Esophagus squamous epithelium (tissue), 5 donors: ENCODE measurements at places on chromosomes 5 and 9.
A peak's percentile ranks its signal among the peaks of the same experiment; 100 is the strongest.

DNA sequence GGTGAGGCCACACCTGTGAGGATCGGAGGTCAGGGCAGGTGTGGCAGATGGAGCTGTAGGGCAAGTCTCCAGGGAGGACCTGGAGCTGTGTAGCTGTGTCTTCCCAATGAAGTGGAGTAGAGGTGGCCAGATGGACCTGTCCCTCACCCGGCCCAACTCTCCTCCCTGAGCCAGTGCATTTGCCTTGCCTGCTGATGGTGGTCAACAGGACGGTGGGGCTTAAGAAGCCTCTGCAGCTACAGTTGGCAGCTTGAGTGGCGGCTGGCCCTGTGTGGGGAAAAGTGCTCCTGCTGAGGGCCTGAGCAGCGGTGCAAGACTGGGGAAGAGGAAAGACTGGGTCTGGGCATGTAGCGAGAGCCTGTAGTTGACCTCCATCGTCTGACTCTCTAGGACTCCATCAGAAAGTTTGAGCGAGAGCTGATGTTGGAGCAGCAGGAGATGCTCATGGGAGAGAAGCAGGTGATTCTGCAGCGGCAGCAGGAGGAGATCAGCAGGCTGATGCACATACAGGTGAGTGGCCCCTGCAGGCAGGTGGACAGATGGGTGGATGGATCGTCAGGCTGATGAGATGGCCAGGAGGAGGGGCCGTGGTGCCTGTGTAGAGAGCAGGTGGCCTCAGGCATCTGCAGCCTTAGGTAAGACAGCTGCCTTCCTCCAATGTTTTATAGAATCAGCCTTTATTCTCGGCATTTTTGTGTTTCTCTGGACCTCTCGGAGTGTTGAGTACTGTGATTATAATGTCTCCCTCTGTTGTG is 24.9 kb downstream of the PITX1 start:
- no peaks in the 10 kb centered on the region for H3K27me3 ChIP-seq

- peak within 1 kb of the TSS; percentile 75 for H3K4me3 ChIP-seq
- H3K27ac ChIP-seq: peak within 1 kb of the TSS; percentile 89
- peaks cover 32% of the 10 kb centered on the region for H3K4me1 ChIP-seq
- no peaks in the 10 kb centered on the region for H3K36me3 ChIP-seq
- no peaks in the 10 kb centered on the region for H3K27me3 ChIP-seq
These were observed at the start of gene SNX18 for GRCh38 chr5:54517512-54518145. TSS of gene SNX18 (plus strand) at chr5:54517759. CDS start at chr5:54517953, 194 bp downstream.

GRCh38 chr9:27198190-27198589 is 89.2 kb downstream of the TEK start:
- DNase-seq: no peak
- H3K27ac ChIP-seq: no peak overlapping the region
- H3K27me3 ChIP-seq: no peaks in the 10 kb centered on the region
- H3K4me3 ChIP-seq: no peak overlapping the region
- no peaks in the 10 kb centered on the region for H3K4me1 ChIP-seq
- no peaks in the 10 kb centered on the region for H3K36me3 ChIP-seq

DNA sequence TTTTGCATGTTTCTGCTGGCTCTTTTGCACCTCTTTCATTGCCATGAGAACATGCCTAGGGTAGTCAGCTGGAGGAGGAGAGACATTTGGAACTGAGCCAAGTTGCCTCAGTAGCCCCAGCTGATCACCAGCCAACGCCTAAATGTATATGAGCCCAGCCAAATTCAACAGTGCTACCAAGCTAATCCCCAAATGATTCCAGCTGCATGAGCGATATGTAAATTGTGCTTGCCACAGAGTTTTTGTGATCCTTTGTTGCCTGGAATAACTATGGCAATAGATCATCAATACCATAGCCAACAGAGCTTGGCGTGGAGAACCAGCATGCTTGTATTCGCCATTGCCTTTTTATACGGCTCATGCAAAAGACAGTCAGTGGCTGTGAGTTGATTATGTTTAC is 110.5 kb downstream of the PRDM6 start:
- H3K36me3 ChIP-seq: no peaks in the 10 kb centered on the region
- DNase-seq: no peak
- H3K4me3 ChIP-seq: no peak overlapping the region

GRCh38 chr9:19379697-19380046 is 364 bp downstream of the RPS6 start:
- no peak for DNase-seq
- peak overlapping the region; percentile 89 for H3K27ac ChIP-seq
- peak overlapping the region; percentile 87 for H3K4me3 ChIP-seq
- no peaks in the 10 kb centered on the region for H3K27me3 ChIP-seq
- peaks cover 12% of the 10 kb centered on the region for H3K4me1 ChIP-seq

- H3K36me3 ChIP-seq: no peaks in the 10 kb centered on the region
- H3K4me1 ChIP-seq: no peaks in the 10 kb centered on the region
These were observed 31.8 kb upstream of the PTGS1 start for GRCh38 chr9:122338994-122339393.

GRCh38 chr9:34440017-34440416 is 18.4 kb downstream of the FAM219A start:
- no peaks in the 10 kb centered on the region for H3K27me3 ChIP-seq
- no peaks in the 10 kb centered on the region for H3K36me3 ChIP-seq
- no peak overlapping the region for H3K4me3 ChIP-seq
- DNase-seq: no peak
- H3K4me1 ChIP-seq: no peaks in the 10 kb centered on the region

- DNase-seq: no peak
- H3K4me3 ChIP-seq: no peak overlapping the region
- H3K27me3 ChIP-seq: no peaks in the 10 kb centered on the region
- H3K27ac ChIP-seq: no peak overlapping the region
- H3K4me1 ChIP-seq: peaks cover 11% of the 10 kb centered on the region
These were observed 7.2 kb upstream of the RPL26L1 start for GRCh38 chr5:172952034-172952511.

GRCh38 chr5:96318569-96319110 is 114.4 kb downstream of the PCSK1 start:
- H3K4me3 ChIP-seq: no peak overlapping the region
- H3K4me1 ChIP-seq: peaks cover 8% of the 10 kb centered on the region
- no peak overlapping the region for H3K27ac ChIP-seq
- DNase-seq: no peak

GRCh38 chr5:91170266-91170665 is 212.9 kb downstream of the ARRDC3 start:
- no peak for DNase-seq
- no peak overlapping the region for H3K4me3 ChIP-seq
- peaks cover 26% of the 10 kb centered on the region for H3K4me1 ChIP-seq
- H3K27me3 ChIP-seq: no peaks in the 10 kb centered on the region

- no peaks in the 10 kb centered on the region for H3K36me3 ChIP-seq
- DNase-seq: no peak
- no peaks in the 10 kb centered on the region for H3K4me1 ChIP-seq
- H3K4me3 ChIP-seq: no peak overlapping the region
These were observed 49.2 kb downstream of the TIMD4 start for GRCh38 chr5:156913719-156914370.

- H3K27me3 ChIP-seq: no peaks in the 10 kb centered on the region
- no peak for DNase-seq
- no peaks in the 10 kb centered on the region for H3K36me3 ChIP-seq
These were observed 202.7 kb upstream of the RGMB start for GRCh38 chr5:98570661-98571191.

DNA sequence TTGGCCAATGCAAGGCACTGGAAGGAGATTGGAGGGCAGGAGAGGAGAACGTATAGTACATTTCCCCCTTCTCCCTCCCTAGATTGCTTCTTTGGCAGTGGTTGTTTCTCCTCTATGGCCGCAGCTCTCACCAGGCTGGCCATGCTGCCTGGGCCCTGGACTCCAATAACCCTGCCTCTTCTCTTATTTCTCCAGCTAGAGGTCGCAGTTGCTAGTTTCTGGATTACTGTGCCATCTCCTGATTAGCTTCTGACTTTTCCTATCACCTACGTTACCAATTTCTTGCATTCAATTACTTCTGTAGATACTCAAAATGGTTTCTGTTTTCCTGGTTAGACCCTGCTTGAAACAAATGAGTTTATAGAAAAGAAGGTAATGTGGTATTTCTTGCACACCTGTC is 2.4 kb upstream of the MACIR start:
- H3K4me1 ChIP-seq: no peaks in the 10 kb centered on the region
- H3K27me3 ChIP-seq: no peaks in the 10 kb centered on the region
- H3K4me3 ChIP-seq: no peak overlapping the region
- no peak overlapping the region for H3K27ac ChIP-seq

DNA sequence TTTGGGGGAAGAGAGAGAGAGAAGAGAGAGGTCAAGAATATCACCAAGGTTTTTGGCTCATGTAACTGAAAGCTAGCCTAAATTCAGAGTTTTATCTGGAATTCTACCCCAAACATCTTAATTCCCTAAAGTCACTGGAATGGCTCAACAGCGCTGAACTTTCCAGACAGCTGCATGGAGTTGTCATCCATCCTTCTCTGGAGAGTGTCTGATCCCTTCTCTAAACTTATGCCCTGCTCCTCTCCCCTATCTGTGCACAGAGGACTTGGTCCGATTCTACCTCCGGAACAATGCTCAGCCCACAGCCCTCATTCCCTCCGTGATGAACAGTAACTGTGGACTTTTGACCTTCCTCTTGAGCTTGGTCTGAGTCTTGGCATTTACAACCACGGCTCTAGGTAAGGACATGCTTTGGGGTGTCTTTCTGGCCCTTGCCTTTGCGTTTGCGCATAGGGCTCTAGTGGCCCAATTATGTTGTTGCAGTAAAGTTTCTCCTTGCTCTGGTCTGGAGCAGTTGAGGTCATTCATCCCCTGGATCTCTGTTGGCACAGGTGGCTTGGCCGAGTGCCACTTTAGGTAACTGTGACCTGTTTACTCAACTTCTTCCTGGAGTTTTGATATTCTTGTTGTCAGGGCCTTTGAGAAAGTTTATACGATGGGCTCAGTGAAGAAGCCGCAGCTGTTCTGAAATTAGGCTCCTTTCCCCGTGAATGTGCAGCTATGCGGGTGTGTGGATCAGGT is 18.3 kb upstream of the CD180 start:
- no peak for DNase-seq
- H3K27ac ChIP-seq: peak overlapping the region; percentile 74
- H3K4me3 ChIP-seq: no peak overlapping the region
- no peaks in the 10 kb centered on the region for H3K27me3 ChIP-seq

GRCh38 chr5:71658916-71659662 is 60.0 kb upstream of the CARTPT start:
- peaks cover 36% of the 10 kb centered on the region for H3K36me3 ChIP-seq
- no peak overlapping the region for H3K27ac ChIP-seq
- H3K4me3 ChIP-seq: no peak overlapping the region
- DNase-seq: no peak
- H3K4me1 ChIP-seq: peaks cover under 1% of the 10 kb centered on the region

GRCh38 chr5:4990462-4990861 is 149.7 kb upstream of the ADAMTS16 start:
- no peak overlapping the region for H3K27ac ChIP-seq
- no peak overlapping the region for H3K4me3 ChIP-seq
- H3K27me3 ChIP-seq: no peaks in the 10 kb centered on the region
- no peak for DNase-seq
- H3K36me3 ChIP-seq: no peaks in the 10 kb centered on the region

GRCh38 chr9:137128862-137129455 is 10.0 kb upstream of the GRIN1 start:
- H3K4me3 ChIP-seq: peak overlapping the region; percentile 73
- no peaks in the 10 kb centered on the region for H3K27me3 ChIP-seq
- H3K4me1 ChIP-seq: peaks cover 23% of the 10 kb centered on the region

DNA sequence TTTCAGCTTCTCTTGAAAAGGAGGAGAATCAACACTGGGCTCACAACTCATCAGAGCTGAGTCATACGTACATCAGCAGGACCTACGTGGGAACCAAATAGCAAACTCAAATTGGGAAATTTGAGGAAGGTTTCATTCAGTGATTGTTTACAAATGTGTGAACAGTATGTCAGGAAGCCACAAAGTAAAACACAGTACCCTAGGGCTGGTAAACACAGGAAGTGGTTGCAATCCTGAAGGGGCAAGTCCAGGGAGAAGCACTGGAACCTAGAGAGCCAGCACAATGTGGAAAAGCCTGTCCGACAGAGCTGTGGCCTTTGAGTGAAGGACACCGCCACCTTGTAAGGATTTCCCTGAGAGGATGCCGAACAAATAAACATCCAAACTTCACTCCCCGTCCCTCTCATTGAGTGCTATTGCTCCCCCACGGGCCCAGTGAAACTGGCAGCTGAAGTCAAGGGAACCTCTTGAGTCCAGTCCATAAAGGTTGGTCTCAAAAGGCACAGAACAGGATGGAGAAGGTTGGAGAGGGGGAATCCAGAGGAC is 26.7 kb upstream of the RICTOR start:
- H3K27ac ChIP-seq: no peak overlapping the region
- no peaks in the 10 kb centered on the region for H3K36me3 ChIP-seq
- H3K27me3 ChIP-seq: no peaks in the 10 kb centered on the region
- no peak overlapping the region for H3K4me3 ChIP-seq

DNA sequence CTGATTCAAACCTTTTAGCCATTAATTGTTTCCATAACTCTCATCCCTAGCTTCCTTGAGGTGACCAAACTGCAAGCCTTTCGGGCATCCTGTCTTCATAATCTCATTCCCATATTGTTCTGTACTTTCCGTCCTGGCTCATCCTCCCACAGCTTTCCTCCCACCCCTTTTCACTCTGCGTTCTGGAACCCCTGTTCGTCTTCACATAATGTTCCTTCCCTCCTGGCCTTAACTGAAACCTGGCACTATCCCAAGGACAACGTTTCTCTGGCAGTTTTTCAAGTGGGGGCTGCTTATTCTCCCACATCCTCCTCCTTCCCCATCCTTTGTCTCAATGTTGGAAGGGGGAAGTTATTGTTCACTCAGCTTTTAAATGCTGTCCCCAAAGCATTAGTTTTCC is 1.5 kb downstream of the ZNF189 start:
- DNase-seq: no peak
- peaks cover 22% of the 10 kb centered on the region for H3K36me3 ChIP-seq
- no peak overlapping the region for H3K4me3 ChIP-seq
- H3K27ac ChIP-seq: no peak overlapping the region
